ENCODE measurements at places on chromosomes 2 and 18. TPM values are rescaled to one million over a fixed set of nuclear protein-coding genes. Genes with fewer than 3 reads are reported as not detected.

The NHEJ1 gene
- total RNA-seq: 21.1 TPM

The UGT1A10 gene
- not detected for total RNA-seq

The ZNF514 gene
- total RNA-seq: 15.3 TPM

The PDCD1 gene
- total RNA-seq: 15.7 TPM

The POTEI gene
- not detected for total RNA-seq

The RAB27B gene
- total RNA-seq: 0.14 TPM

The PRKAG3 gene
- total RNA-seq: not detected

The HOXD13 gene
- not detected for total RNA-seq

The PID1 gene
- not detected for total RNA-seq

The MLPH gene
- total RNA-seq: not detected

The FAM117B gene
- 16.7 TPM for total RNA-seq

The SNTG2 gene
- total RNA-seq: 2.5 TPM

The CNDP1 gene
- not detected for total RNA-seq

The KCNG3 gene
- 0.22 TPM for total RNA-seq

The DNAH6 gene
- total RNA-seq: 1.0 TPM

The WDR12 gene
- total RNA-seq: 95.0 TPM

The GREB1L gene
- not detected for total RNA-seq

The ACOXL gene
- total RNA-seq: 0.44 TPM

The SIGLEC15 gene
- total RNA-seq: not detected

The LYPD6B gene
- total RNA-seq: not detected

The EDAR gene
- total RNA-seq: 1.4 TPM

The ATRAID gene
- total RNA-seq: 87.3 TPM
